SHP77 treated with DMSO at 0.1 percent for 48 hours (cell line): ENCODE measurements at places on chromosomes 6 and 20.

GRCh38 chr20:10603971-10604864, 69.6 kb downstream of the JAG1 start:
- no peak for DNase-seq

DNA sequence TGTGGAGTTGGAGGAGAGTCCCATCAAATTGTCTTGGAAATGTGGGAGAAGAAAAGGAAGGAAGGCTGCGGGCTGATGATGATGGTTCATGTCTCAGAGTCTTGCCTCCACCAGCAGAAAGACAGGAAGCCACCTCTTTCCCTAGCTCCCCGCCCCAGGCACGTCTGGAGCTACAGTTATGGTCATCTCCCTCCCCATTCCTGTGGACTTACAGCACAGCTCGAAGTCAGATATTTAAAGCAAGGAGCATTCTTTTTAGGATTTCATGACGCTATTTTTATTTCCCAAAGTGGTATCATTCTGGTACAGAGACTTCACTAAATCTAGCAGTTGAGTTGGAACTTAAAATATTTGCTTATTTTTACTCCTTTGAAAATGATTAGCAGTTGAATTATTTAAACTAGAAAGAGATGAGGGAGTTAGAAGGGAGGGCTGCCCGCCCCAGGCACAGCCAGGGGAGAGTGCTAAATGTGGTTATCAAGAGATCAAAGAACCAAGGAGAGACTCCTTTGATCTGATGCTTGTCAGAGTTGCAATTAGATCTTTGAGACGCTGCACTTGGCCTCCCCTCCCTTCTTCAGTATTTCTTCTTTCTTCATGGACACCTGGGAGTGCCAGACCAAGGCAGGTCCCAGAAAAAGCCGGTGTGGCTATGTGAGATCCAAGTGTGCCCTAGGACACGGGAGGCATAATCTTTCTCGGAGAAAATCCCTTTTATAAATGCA, 199.9 kb upstream of the SOX4 start:
- no peak for DNase-seq

DNA sequence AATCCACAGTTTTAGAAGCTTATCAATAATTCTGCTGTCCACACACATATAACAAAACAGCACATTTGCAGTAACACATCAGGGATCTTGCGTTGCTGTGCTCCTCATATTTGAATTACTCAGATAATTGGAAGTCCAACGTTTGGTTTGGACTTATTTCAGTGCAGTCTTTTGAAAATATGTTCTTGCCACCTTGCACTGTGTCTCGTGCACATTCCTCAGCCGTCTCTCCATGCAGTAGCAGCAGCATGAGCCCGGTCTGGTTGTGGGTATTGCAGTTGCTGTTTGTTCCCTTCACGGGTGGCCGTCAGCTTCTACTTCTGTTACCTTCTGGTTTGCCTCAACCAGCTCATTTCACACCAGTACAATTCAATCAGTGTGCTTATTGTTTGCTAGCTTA, 215.5 kb downstream of the SLC24A3 start:
- DNase-seq, result no peak

DNA sequence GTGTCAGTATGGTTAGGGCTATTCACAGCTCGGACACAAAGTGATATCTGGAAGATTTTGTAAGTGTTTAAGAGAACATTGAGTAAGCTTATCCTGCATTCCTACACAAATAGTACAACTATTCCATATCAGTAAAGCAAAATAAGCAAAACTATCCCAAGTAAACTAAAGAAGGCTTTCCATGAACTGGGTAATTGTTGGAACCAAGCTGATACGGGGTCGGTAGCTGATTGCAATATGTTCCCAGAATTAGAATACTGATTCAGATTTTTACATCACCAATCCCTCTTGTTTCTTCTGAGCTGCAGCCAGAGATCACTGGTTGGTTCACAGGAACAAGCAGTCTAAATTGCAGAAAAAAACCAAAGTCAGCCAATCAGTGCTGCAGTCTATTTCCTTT, 54.1 kb downstream of the CDS2 start:
- no peak for DNase-seq

GRCh38 chr6:140909625-140910024, 1223.1 kb upstream of the GJE1 start:
- no peak for DNase-seq

DNA sequence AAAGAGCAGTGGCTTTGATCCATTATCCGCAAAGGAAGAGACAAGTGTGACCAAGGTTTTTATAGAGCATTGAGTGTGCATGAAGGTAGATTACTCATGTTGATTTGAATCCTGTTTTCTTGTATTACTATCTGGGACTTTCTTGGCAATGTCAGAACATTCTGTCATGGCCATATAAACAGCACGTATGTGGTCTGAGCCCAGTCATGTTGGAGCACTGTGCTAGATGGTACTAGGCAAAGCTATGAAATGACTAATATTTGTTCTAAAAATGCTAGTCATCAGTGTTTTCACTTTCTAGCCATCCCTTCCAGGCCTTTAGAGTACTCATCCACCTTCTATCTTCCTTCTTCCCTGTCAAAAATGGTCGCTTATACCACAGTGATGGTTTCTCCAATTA, 278.6 kb upstream of the FLRT3 start:
- no peak for DNase-seq

GRCh38 chr6:82437701-82438100, 74.1 kb downstream of the TPBG start:
- no peak for DNase-seq

DNA sequence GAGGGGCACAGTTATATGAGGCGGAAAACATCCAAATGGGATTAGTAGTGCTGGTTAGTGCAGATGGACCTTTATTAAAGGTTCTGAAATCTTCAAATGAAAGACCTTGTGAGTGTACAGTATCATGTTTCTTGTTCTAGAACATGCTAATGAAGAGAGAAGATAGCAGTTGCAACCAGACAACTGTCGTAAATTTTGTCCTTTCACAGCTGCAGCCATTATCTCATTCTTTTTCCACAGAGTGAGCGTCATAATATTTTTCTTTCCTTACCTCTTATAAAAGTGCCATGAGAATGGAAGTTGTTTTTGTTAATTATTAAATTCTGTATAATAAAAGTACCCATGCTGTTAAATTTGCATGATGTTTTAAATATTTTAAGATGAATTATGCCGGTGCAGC, 4.4 kb upstream of the C6orf163 start:
- no peak for DNase-seq

DNA sequence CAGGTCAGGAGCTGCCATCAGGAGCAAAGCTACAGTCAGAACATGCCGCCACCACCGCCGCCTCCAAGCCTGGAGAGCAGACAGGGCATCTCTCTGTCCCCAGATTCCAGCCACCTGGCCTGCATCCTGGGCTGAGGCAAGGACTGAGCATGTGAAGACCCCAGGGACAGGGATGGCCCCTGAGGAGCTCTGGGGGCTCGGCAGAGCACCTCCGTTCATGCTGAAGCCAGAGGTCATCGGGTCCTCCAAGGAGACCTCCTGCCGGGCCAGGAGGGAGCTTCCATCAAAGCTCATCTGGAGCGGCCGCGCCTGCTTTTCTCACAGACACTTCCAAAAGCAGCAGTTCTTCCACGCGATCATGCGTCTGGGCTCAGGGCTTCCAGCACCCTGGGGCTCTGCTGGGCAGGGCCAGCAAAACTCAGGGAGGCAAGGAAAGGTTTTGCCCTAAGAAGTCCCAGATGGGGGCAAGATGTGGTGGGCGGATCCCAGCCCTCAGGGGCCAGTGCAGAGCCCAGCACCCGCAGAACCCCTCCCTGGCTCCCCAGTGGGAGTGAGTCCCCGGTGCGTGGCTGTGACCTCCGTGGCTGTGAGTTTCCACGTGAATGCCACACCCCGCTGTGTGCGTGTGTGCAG, 138.4 kb downstream of the TAF4 start:
- DNase-seq, result no peak

DNA sequence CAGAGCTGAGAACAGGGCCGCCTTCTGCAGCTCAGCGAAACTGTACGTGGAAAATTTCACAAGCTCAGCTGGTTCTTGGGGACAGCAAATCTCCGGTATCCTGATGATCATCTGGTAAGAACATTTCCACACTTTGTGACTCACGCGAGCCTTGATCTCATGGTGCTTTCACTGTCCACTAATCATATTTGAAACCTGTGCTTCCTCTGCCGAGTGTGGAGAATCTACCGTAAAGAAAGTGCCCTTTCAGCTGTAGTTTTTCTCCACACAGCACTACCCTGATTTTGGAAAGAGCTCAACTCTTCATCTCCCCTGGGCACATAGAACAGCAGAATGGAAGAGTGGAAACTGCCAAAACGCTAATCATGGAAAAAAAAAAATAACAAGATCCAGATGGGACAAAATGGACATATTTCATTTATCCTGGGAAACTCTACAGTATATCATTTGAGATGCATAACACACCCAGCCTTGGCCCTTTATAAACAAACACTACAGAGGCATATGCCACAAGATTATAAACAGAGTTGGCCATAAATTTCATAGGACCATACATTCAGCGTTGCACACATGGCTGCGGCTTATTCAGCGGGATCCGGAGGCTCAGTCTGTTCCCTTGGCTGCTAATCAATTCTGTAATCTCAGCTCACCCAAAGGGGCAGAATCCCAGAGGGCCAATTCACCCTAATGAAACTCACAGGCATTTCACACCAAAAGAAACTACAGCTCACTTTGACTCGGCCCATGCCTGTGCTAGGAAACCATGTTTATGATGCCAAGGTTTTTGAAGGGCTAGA, 434.5 kb downstream of the HDGFL1 start:
- DNase-seq, result no peak

DNA sequence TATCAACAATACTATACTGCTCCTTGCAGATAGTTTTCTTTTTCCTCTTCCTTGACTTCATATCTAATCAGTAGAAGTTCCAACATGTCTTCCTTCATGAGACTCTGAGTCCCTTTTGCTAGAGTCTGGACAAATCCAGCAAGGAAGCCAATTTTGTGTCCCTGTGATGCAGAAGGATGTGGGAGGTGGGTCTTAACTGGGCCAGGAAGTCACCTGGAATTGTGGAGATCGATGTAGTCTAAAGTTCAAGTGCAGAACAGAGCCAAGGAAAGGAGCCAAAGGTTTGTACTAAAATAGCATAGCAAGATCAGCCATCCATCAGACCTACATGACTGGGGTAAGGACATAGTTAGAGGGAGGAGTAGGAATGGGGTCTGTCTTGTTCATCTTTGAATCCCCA, 37.6 kb downstream of the SPTLC3 start:
- DNase-seq, result no peak
